Posterior vena cava (tissue), 2 donors: ENCODE measurements at places on chromosomes 13 and 19. TPM values are rescaled to one million over a fixed set of nuclear protein-coding genes. Genes with fewer than 3 reads are reported as not detected.

DNA sequence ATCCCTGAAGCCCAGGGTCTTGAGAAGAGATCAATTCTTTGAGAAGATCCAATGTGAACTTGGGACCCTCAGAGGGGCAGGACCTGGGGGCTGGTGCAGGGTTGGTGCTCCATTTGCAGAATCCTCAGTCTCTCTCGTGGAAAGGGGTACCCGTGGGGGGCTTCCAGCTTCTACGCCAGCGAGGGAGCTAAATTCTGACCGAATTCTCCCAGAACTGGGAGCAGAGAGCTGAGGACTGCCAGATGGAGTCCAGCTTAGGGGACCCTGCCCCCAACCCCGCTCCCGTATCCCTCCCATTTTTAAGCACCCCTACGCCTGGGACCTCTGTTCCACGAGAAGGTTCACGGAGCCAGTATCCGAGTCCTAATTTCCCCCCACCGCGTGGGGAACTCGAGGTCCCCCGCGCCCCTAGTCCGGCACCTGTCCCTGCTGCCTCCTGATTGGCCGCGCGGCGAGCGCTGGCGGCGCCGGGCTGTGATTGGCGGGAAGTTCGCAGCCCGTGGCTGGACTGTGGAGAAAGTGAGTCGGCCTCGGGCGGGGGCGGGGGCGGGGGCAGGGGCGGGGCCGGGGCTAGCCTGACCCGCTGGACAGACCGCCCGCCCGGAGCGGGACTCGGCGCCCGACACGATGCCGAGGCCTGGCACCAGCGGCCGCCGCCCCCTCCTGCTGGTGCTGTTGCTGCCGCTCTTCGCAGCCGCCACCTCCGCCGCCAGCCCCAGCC, 4.4 kb upstream of the LTBP4 start:
- DNase-seq = peak; percentile 89

DNA sequence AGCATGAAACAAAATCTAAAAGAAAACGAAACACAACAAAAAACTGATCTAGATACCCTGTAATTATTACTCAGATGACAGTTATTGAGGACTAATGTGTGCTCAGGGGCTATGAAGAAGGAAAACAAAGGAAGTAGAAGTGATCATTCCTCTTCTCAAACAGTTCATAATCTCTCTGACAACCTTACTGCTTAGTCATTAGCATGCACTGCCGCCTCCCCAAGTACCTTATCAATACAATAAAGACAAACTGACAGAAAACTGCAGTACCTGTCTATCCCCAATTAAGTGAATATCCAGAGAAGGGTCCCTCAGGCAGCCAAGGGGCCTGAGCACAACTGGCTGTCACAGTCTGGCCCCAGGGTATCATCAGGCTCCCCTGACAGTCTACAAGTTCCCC, 22.0 kb upstream of the POU4F1 start:
- no peak for DNase-seq

DNA sequence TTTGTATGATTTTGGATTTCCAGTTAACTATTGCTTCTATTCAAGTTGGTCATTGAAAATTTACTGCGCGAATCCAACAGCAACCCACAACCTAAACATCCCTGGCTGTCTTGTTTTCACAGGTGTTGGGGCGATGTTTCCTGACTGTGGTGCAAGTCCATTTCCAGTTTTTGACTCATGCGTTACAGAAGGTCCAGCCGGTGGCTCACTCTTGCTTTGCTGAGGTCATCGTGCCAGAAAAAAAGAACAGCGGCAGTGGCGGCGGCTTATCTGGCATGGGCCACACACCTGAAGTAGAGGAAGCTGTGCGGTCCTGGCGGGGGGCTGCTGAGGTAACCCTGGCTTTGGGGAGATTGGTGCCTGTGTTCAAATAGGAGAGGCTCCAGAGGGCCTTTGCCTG, 45.2 kb upstream of the GPI start:
- peak; percentile 81 for DNase-seq

GRCh38 chr13:48069573-48069972, 25.3 kb downstream of the MED4 start:
- DNase-seq = no peak

DNA sequence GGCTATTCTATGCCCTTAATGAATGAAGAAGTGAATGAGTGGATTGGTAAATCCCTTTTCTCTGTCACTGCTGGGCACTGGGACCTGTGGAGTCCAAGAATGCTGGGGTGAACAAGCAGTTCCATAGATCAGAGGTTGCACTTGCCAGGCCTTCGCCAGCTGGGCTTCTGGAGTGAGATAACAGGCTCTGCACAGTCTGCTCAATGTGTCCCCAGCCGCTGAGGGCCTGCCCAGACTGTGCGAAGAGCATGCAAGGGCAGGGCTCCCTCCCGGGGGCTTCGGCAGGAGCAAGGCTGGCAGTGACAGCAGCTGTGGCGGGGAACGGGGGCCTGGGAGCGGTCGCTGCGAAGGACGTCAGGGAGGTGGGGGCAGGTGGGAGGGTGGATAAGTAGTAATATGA, 51.3 kb downstream of the ZNF536 start:
- no peak for DNase-seq

DNA sequence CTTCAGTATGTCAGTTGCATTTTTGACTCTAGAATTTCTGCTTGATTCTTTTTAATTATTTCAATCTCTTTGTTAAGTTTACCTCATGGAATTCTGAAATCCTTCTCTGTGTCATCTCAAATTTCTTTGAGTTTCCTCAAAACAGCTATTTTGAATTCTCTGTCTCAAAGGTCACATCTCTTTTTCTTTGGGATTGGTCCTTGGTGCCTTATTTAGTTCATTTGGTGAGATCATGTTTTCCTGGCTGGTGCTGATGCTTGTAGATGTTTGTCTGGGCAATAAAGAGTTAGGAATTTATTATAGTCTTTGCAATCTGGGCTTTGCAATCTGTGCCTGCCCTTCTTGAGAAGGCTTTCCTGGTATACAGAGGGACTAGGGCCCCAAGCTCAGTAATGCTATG, 18.5 kb upstream of the KBTBD7 start:
- DNase-seq = no peak

- DNase-seq = no peak
Measured at GRCh38 chr13:80399340-80400163, 58.6 kb upstream of the SPRY2 start.

DNA sequence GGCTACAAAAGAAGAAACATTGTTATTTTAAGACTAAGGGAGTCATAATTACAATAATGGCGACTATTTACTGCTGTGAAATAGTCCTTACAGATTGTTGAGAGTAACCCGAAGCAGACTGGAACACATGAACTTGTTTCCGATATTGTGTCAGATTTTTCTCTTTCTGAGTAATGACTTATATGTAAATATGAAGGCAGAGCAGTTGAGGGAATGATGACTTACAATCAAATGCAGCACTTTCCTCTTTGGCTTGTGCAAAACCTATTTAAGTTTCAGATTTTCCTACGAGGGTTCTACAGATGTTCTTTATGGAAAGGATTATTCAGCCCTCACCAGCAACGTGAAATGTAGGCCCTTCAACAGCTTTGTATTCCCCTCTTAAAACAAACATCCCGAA, 198.6 kb downstream of the RGCC start:
- no peak for DNase-seq

- peak; percentile 94 for DNase-seq
Measured at GRCh38 chr19:15280915-15281683, 48.9 kb upstream of the EPHX3 start.

DNA sequence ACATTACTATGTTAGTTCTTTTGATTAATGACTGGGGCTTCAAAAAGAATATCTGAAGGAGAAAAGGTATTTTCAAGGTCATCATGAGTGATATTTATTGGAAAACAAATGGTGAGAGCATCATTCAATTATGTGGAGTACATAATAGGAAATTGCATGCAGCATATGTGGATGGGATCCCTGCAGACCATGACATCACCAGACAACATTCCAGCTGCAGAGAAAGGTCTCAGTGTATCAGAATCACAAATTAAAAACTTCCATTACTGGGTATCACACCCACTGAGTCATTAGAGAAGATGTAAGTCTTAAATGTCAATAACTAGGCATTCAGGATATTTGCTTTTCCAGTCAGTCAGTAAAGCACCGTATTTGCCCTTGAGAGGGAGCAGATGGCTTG, 574.4 kb upstream of the SLC10A2 start:
- no peak for DNase-seq

GRCh38 chr13:89695343-89696257, 1651.9 kb upstream of the MIR17HG start:
- DNase-seq = no peak

DNA sequence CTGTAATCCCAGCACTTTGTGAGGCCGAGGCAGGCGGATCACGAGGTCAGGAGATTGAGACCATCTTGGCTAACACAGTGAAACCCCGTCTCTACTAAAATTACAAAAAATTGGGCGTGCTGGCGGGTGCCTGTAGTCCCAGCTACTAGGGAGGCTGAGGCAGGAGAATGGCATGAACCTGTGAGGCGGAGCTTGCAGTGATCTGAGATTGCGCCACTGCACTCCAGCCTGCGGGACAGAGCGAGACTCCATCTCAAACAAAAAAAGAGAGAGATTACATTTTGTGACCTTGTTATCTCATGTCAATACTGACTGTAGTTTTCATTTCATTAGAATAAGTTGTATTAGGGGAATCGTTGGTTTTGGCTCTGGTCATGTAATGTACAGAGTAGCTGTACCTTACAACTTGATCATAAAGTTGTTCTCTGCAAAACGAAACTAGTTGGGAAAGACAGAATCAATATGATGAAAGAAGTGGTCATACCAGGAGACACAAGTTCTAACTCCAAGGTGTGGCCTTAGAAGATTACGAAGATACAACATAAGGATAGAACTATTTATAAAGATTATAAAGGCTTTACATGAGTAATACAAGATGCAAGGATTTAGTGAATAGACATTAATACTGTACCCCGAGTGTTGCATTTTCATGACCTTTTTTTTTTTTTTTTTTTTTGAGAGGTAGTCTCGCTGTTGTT, 15.3 kb downstream of the TMEM38A start:
- DNase-seq = no peak

GRCh38 chr13:41603917-41604316, 146.6 kb downstream of the RGCC start:
- no peak for DNase-seq

GRCh38 chr13:77353995-77354394, 27.1 kb upstream of the MYCBP2 start:
- no peak for DNase-seq

DNA sequence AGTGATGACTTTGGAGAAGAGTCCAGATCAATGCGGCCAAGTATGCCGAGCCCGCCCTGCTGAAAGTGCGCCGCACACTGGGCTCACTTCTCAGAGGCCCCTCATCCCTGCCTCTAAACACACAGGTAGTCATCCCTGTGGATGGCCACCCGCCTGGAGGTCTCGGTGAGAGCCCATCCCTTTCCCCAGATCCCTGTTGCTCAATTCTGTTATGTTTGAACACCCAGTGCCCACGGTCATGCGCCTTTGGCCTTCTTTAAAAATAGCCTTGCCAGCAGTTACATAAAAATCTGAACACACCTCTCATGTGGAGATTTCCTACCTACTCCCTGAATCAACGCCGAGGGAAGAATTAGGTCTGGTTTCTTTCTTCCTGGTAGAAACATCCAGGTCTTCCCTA, 11.9 kb downstream of the ELAVL1 start:
- no peak for DNase-seq

DNA sequence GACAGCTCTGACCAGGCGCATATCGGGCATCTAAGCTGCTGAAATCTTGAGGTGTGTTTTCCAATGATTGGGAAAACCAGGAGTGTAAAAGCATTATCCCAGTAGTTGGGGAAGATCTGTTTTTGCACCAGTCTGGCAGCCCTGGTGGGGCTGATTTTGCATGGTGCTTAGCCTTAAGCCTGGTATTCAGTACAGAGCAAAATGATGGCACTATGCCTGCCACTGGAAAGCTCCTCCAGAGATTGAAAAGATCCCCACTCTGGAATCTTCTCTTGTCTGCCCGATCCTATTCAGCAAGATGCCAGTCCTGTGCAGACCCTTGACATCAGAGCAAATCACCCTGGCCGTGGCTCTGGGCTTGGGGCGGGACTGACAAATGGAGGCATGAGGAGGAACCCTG, 44.7 kb upstream of the SIAH3 start:
- no peak for DNase-seq

BSG gene
- 300 TPM for total RNA-seq

SLC7A10 gene
- total RNA-seq = not detected

PRR36 gene
- total RNA-seq = 0.14 TPM

ICAM4 gene
- total RNA-seq = not detected

TTC9B gene
- total RNA-seq = not detected
